ENCODE measurements at places on chromosomes 12 and 14. TPM values are rescaled to one million over a fixed set of nuclear protein-coding genes. Genes with fewer than 3 reads are reported as not detected.

The RBP5 gene
- total RNA-seq: 3.9 TPM

The NPFF gene
- total RNA-seq: not detected

The KRT71 gene
- not detected for total RNA-seq

The RPL10L gene
- total RNA-seq: not detected

- DNase-seq: no peak
These were observed 171.7 kb downstream of the NRXN3 start for GRCh38 chr14:78341827-78342389.

DNA sequence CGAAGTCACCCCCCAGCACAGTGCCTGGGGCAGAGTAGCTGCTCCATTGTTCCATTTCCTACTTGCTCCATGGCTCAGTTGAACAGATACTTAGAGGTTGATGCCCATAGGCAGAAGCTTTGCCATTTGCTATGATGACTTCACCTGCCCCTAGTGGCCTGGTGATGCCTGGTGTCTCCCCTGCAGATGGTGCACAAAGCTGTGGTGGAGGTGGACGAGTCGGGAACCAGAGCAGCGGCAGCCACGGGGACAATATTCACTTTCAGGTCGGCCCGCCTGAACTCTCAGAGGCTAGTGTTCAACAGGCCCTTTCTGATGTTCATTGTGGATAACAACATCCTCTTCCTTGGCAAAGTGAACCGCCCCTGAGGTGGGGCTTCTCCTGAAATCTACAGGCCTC, 10.6 kb downstream of the SERPINA5 start:
- DNase-seq: no peak

DNA sequence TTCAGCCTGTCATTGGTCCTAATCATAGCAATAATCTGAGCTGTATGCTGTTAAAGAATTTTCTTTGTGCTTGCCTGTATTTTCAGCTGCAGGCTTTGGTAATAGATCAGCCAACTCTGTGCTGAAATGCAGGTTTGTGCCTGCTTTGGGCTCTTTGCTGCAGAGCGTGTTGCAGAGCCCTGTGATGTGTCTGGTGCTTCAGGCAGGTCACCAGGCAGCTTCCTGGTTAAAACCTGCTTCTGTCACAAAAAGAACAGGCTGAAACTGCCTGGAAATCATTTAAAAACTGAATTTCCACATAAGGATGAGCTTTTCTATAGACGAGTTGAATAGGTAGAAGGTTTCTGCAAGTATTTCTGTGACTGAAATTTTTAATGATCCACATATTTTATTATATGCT, 3.1 kb downstream of the DIP2B start:
- DNase-seq: peak; percentile 67

GRCh38 chr14:90574188-90575131, 177.6 kb downstream of the CALM1 start:
- DNase-seq: no peak

GRCh38 chr12:121391619-121392324, 8.1 kb upstream of the RNF34 start:
- peak; percentile 73 for DNase-seq
